ENCODE measurements at places on chromosomes 1 and 21. TPM values are rescaled to one million over a fixed set of nuclear protein-coding genes. Genes with fewer than 3 reads are reported as not detected.

Gene CCDC24
- 27.7 TPM for polyA plus RNA-seq

DNA sequence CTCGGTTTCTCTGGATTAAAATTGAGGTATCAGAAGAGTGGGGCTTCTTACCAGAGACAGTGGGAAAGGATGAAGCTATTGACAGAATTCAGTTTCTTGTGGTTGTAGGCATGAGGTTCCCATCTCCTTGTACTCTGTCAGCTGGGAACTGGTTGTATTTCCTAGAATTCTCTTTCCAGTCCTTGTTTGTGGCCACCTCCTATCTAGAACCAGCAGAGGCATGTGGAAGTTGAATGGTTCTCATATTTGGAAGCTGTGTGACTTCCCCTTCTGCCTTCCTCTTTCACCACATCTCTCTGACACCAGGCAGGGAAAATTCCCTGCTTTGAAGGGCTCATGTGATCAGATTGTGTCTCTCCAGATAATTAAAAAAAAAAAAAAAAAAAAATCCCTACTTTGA lies 457.7 kb upstream of the ADAMTS5 start:
- DNase-seq: no peak

GRCh38 chr1:27569088-27569460 lies 34.9 kb downstream of the AHDC1 start:
- DNase-seq: no peak

Gene ARMH1
- 6.1 TPM for polyA plus RNA-seq

- DNase-seq: no peak
Observed at GRCh38 chr1:180851995-180852887, 60.5 kb upstream of the KIAA1614 start.

Gene CLCA2
- 0.34 TPM for polyA plus RNA-seq

GRCh38 chr21:45867041-45867666 lies 114.4 kb upstream of the COL6A1 start:
- DNase-seq: no peak

Gene GNAT2
- polyA plus RNA-seq: 0.19 TPM

Gene UBR4
- polyA plus RNA-seq: 166 TPM

Gene EXO1
- 1.00 TPM for polyA plus RNA-seq

Gene RGS8
- not detected for polyA plus RNA-seq

Gene CHI3L1
- 25.3 TPM for polyA plus RNA-seq

DNA sequence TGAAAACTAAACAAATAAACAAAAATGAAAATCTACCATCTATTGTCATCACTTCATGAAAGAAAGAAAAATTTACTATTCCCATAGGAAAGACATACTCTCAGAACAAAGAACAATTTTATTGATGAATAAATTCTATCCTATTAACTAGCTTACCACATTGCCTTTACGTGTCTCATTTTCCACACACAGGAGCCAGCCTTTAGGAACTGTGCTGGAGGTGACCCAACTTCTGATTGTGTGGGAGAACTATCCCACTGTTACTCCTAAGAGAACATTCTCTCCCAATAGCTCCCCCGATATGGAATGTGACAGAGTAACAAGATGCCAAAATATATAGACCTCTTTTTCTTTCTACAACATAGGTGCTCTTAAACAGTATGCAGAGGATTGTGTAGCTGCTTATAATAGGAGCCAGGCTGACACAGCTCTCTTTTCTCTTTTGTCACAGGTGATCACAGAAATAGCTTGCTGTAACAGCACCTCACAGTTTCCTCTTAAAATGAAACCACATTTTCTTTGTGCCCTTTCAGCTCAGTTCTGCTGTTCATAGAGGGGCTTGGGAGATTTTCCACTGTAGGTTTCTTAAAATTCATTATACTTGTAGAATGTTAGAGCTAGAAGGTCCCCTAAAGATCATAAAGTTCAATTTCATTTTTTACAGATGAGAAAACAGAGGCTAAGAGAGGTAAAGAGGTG lies 35.5 kb downstream of the C21orf91 start:
- DNase-seq: no peak

- no peak for DNase-seq
Observed at GRCh38 chr1:218492874-218493273, 147.7 kb downstream of the TGFB2 start.

DNA sequence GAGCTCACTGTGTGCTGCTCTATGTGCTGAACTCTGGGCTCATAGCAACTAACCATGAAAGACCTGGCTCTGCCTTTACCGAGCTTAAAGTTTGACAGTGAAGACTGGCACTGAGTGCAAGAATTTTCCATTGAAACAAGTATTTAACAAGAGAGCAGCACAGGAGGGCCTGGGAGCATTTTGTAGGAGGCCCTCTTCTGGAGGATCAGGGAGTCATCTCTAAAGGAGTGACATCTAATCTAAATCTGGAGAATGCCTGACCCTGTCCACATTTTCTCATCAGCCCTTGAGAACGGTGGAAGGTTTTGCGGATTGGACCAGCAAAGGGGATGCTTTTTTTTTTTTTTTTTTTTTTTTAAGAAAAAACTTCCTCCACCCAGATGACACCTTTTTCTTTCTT lies 150.8 kb downstream of the ROR1 start:
- no peak for DNase-seq

- no peak for DNase-seq
Observed at GRCh38 chr1:94000510-94001282, 91.5 kb upstream of the GCLM start.

DNA sequence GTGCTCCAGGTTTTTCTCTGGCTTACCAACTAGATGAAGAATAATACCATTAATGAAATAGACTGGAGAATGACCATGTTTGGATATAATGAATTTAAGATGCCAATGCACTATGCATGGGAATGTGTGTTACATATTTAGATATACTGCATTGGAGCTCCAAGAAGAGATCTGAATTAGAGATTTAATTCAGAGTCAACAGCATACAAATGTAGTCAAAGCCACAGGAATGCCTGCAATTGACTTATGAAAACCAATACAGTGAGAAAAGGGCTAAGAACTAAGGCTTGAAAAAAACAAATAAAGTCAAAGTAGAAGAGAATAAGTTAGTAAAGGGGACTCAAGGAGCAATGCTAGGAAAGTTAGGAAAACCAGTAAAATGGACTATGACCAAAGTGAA lies 59.1 kb downstream of the USP24 start:
- no peak for DNase-seq

Gene CATSPERE
- polyA plus RNA-seq: 2.3 TPM

Measured in hepatocyte (in vitro differentiated cells).